ENCODE measurements at places on chromosomes 7 and 10.
A peak's percentile ranks its signal among the peaks of the same experiment; 100 is the strongest.

- DNase-seq: peak; percentile 23
Measured at GRCh38 chr7:151851145-151851751, 25.7 kb downstream of the PRKAG2 start.

- no peak for DNase-seq
Measured at GRCh38 chr10:127922206-127922605, 15.3 kb downstream of the PTPRE start.

- no peak for DNase-seq
Measured at GRCh38 chr10:128896116-128896795, 570.8 kb upstream of the MGMT start.

- no peak for DNase-seq
Measured at GRCh38 chr7:44891372-44891771, 6.0 kb upstream of the PURB start.

DNA sequence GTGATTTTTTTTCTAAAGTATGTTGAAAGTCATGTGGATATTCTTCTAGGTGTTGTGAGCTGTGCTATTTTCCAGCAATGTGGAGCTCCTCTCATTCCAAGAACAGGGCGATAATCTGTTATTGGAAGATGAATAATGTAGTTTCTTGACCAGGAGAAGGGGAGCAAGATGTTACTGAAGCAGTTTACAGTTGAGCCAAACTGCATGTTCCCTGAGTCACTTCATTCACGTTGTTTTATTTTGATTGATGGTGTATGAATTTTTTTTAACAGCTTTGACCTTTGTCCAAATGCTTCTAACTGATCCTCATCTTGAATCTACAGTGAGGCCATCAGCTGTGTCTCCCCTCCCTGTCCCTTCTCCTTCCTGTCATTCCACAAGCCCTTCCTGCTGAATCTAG lies 277.1 kb upstream of the KLF6 start:
- no peak for DNase-seq

DNA sequence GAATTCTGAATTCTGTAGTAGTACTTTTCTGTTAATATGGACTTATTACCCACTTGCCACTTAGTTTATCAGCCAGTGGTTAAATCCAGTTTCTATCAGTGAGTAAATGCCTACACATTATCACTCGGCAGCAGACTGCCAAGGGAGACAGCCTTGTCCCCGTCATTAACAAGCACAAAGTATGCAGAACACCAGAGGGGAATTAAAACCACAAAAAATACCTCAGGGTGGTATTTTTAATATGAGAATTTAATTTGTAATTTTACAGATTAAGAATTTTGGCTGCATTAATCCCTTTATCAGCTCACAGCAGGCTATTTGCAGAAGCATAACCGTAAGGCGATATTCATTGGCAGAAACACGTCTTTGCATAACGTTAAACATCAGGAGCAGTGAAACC lies 150.0 kb upstream of the FZD1 start:
- DNase-seq: no peak

DNA sequence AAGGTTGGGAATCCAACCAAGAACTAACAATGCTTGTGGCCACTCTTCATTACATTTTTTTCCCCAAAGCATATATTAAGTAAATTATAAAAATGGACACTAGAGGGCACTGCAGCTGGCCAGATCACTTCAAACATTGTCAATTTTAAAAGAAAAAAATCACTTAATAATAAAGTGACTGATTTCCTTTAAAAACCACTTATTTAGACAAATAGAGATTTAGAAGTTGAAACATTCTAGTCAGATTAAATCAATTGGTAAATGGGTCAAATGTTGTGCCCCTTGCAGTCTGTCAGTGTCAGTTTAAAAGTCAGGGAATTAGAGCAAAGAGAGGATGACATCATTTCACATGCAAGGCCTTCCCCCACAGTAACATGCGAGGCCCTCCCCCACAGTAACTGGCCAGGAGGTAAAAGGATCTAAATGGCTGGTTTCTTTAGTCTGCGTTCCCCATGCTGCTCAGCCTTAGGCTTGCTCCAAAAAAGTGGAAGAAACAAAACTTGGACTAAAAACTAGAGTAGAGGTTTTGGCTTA lies 177.9 kb downstream of the SKAP2 start:
- peak; percentile 75 for DNase-seq

GRCh38 chr10:45302573-45302972 lies 12.8 kb downstream of the OR13A1 start:
- no peak for DNase-seq
